NCI-H2081 (cell line): ENCODE measurements at places on chromosomes 7 and 10.
A peak's percentile ranks its signal among the peaks of the same experiment; 100 is the strongest.

GRCh38 chr7:157495594-157495993, 158.8 kb downstream of the DNAJB6 start:
- no peak for DNase-seq

DNA sequence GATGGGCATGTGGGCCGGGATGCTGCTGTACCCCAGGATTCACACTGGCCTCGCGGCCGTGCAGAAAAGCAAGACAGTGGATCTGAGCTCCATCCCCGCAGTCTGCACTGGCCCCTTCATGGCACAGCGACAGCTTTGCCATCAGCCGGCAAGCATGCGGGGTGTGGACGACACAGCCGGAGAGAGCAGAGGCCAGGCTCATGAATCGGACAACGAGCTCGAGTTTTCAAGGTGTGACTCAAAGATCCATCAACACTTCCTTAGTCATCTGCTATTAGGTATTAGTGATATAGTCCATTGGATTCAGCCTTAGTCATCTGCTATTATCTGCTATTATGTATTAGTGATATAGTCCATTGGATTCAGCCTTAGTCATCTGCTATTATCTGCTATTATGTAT, 254.7 kb downstream of the KLF6 start:
- no peak for DNase-seq

DNA sequence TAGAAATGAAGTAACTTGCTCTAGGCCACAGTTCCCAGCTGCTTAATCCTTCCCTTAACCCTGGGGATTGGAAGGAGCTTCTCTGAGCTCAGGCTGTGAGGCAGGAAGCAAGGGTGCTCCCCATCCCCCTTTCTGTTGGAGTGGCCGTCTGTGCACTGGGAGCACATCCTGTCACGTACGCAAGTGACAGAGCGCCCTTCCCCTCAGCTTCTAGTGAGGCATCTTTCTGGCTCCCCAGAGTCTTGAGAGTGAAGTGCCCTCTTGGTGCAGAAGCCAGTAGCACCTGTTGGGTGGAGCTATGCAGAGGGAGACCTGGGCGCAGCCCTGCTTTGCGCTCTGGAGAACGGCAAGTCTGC, 47.8 kb downstream of the SHH start:
- no peak for DNase-seq

- DNase-seq = no peak
Measured at GRCh38 chr10:72223743-72224101, 7.6 kb upstream of the ASCC1 start.

GRCh38 chr10:93440591-93441091, 41.5 kb downstream of the MYOF start:
- no peak for DNase-seq

GRCh38 chr10:4138146-4138721, 353.2 kb upstream of the KLF6 start:
- no peak for DNase-seq

- DNase-seq = no peak
Measured at GRCh38 chr7:55558962-55559920, 13.1 kb downstream of the VOPP1 start.

DNA sequence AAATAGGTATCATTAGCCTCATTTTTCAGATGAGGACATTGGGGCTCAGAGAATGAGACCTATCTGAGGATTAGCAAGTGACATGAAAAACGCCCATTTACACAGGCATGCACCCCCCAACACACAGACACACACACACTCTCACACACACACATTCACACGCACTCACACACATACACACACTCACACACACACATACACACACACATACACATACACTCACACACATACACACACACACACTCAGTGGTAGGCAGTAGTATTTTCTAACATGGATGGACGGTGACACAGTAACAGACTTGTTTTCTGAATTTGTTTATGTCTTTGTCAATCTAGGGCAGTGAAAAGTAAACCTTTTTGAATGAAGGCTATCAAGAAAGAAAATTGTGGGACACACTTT, 21.3 kb downstream of the DGKI start:
- DNase-seq = no peak

DNA sequence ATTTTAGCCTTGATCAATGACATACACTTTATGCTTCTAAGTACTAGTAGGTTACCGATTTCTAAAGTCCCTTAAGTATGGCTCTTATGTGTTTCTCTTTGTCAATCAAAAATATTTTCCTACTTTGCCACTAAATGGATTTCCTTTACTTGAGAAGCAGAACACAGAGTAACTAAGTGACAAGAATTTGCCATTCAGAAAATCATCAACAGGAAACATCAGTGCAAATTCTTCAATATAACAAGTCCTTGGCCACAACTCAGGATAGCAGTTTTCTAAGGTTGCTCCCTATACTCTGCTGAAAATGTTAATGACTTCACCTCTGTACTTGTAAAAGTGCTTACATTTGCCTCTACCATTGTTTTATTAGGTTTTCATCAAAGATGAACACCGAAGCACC, 239.6 kb upstream of the SLC26A5 start:
- DNase-seq = no peak

GRCh38 chr7:127863082-127863481, 168.2 kb downstream of the LRRC4 start:
- DNase-seq = no peak

DNA sequence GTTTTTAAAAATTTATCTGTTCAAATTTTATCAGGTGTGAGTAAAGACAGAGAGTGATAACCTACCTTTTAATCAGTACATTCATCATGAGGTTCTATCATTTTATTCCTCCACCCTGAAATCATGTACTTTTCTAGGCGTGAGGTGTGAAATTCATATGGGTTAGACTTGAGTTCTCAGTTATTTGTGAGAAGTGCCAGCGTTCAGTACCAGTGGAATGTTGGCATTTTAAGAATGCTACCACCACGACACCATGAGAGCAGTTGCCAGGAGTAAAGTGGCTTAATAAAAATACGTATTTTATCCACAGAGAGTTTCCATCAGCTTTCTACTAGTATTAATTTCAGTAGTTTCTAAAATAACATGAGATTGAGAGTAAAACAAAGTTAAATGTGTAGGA, 104.1 kb upstream of the FERD3L start:
- DNase-seq = no peak

GRCh38 chr7:44221231-44221791, 20.5 kb downstream of the YKT6 start:
- no peak for DNase-seq

DNA sequence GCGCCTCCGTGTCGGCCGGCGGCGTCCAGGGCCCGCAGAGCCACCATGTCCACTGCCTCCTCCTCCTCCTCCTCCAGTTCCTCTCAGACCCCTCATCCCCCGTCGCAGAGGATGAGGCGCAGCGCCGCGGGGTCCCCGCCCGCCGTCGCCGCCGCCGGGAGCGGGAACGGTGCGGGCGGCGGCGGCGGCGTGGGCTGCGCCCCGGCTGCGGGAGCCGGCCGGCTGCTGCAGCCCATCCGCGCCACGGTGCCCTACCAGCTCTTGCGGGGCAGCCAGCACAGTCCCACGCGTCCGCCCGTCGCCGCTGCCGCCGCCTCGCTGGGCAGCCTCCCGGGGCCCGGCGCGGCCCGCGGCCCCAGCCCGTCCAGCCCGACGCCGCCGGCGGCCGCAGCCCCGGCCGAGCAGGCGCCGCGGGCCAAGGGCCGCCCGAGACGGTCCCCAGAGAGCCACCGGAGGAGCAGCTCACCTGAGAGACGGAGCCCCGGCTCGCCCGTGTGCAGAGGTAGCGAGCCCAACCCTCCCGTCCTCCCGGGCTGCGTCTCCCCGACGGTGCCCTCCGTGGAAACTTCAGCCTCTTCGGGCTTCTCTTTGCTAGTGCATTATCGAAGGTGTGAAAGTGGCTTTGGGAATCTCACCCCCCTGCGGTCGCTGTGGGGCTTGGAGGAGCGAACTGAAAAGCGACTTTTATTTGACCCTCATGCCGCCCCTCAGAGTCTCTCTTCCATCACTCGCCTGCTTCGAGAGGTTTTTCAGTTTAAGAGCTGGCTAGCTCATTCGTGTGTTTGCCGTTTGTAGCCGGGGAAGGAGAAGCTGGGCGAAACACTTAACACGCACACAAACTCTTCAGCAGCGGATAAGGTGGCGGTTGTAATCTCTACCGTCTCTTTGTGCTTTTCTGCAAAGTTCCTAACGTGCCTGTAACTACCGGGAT, 975 bp downstream of the GLCCI1 start:
- DNase-seq = peak; percentile 47

- no peak for DNase-seq
Measured at GRCh38 chr7:131321656-131322055, 6.0 kb upstream of the MKLN1 start.

- DNase-seq = no peak
Measured at GRCh38 chr7:87004956-87005355, 54.5 kb downstream of the ELAPOR2 start.

DNA sequence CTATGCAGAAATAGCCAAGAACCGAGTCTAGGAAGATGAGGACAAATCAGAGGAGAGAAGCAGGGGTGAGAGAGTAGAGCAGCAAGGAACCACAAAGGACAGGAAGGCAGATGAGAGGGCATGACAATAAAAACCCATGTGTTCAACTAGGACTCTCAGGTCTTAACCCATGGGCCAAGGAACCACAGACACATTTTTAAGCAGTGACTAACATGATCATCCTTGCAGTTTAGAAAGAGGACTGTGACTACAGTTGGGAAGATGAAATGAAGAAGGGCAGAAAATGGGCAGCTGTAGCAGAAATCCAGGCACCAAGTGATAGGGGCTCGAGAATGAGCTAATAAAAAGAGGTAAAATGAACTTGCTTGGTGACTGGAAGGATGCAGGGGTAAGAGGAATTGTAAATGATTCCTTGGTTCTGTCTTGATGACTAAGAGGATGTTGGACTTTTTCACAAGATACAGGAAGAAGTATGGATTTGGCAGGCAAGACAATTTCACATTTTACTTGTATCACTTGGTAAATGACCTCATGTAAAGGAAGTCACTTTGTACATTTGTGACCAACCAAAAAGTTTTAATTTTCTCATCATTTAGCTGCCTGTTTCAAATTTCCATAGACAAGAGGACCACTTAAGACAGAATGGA, 22.8 kb downstream of the SGMS1 start:
- DNase-seq = no peak

DNA sequence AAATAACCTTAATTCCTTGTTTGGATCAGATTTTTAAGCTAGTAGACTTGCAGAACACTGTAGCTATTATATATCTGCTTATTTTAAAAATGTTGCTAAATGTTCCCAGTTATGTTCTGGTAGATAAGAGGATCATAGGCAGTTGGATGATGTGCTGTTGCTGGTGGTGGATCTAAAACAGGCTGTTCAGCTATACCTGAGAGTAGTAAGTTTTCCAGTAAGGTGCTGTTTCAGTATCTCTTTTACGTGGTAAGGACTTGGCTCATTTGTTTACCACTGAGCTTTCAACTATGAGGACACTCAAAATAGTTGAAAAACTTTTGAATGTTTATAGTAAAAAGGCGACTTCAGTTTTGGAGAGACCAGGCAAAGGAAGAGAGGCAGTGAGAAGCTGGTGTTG, 180.9 kb downstream of the CDK14 start:
- DNase-seq = no peak
